Spleen (tissue), 13 donors: ENCODE measurements at places on chromosomes 2 and 18. TPM values are rescaled to one million over a fixed set of nuclear protein-coding genes. Genes with fewer than 3 reads are reported as not detected.

The LOXHD1 gene
- polyA plus RNA-seq: 0.22 TPM

The MSTN gene
- polyA plus RNA-seq: 0.26 TPM

The REG1B gene
- polyA plus RNA-seq: 0.83 TPM

The NDC80 gene
- 9.0 TPM for polyA plus RNA-seq

The ACADL gene
- polyA plus RNA-seq: not detected
